Astrocyte (in vitro differentiated cells and primary cell): ENCODE measurements at places on chromosomes 3 and 15.

- no peak overlapping the region for H3K4me3 ChIP-seq
- H3K27ac ChIP-seq = no peak overlapping the region
- H3K36me3 ChIP-seq = no peaks in the 10 kb centered on the region
- peaks cover 9% of the 10 kb centered on the region for H3K4me1 ChIP-seq
- no peaks in the 10 kb centered on the region for H3K27me3 ChIP-seq
Observed at GRCh38 chr3:98952404-98952803, 50.9 kb upstream of the DCBLD2 start.

DNA sequence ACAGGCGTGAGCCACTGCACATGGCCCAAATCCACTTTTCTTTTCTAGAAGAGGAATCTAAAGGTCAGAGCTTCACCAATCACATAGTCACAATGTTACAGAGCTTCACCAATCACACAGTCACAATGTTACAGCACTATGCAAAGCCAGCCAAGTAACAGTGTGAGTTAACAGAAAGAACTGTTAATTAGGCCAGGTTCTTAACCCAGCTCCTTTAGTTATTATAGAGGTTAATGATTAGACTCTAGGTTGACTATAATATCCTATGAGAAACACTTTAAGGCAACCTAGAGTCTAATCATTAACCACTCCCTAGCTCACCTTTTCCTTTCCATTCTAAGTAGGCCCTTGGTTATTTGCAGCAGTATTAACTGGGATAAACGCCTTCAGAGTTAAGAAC lies 54.0 kb downstream of the TASOR start:
- no peak overlapping the region for H3K27ac ChIP-seq
- no peak for DNase-seq
- H3K4me1 ChIP-seq = no peaks in the 10 kb centered on the region
- H3K27me3 ChIP-seq = no peaks in the 10 kb centered on the region
- no peak overlapping the region for H3K4me3 ChIP-seq

DNA sequence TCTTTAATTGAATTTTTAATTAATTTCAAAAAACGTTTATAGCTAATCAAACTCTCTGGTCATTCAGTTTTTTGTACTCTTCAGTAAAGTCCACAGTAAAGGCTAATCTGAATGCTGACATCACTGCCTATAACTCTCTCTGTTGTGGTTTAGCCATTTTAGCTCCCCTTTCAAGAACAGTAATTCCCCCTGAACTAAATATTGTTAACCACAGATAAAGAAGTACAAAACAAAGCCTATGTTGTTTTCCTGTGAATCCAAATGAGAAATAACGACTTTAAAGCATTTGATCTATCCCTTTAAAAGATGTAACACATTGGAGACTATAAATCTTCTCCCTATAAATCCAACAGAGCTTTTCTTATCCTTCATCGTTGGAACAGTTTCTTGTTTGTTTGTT lies 94.2 kb downstream of the ZBTB20 start:
- no peaks in the 10 kb centered on the region for H3K27me3 ChIP-seq
- H3K27ac ChIP-seq = no peak overlapping the region
- peak; percentile 18 for DNase-seq
- no peaks in the 10 kb centered on the region for H3K36me3 ChIP-seq
- no peaks in the 10 kb centered on the region for H3K4me1 ChIP-seq

- H3K4me3 ChIP-seq = no peak overlapping the region
- H3K36me3 ChIP-seq = peaks cover 29% of the 10 kb centered on the region
- no peak overlapping the region for H3K27ac ChIP-seq
- no peak for DNase-seq
- no peaks in the 10 kb centered on the region for H3K27me3 ChIP-seq
Observed at GRCh38 chr3:58092521-58092920, 84.3 kb downstream of the FLNB start.

GRCh38 chr3:123110282-123110975 lies 43.6 kb downstream of the PDIA5 start:
- H3K4me3 ChIP-seq = no peak overlapping the region
- no peak for DNase-seq
- H3K36me3 ChIP-seq = peaks cover 24% of the 10 kb centered on the region
- H3K27me3 ChIP-seq = no peaks in the 10 kb centered on the region
- H3K4me1 ChIP-seq = no peaks in the 10 kb centered on the region

DNA sequence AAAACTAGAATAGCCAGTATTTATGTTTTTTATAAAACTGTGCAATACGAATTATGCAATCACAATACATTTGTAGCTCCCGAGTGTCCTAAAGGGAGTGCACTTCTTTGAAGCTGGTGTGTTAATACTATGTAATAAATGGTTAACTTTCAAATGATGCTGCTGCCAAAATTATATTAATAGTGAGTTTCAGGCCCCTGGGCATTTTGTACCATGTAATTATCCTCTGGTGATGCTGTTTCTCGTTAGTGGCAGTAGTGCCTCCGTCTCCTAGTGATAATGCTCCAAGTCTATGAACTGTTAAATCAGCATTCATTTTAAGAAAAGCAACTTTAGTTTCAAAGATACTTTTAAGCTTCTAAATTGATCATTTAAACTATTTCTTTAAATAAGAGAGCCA lies 132.7 kb upstream of the BHLHE40 start:
- H3K36me3 ChIP-seq = no peaks in the 10 kb centered on the region
- no peaks in the 10 kb centered on the region for H3K27me3 ChIP-seq
